Stimulated activated CD4-positive, alpha-beta T cell treated with anti-CD3 and anti-CD28 coated beads, Interleukin-15, amount 100 ng/mL, for 1 hour (primary cell): ENCODE measurements at places on chromosomes 7 and 10.

- DNase-seq: no peak
Measured at GRCh38 chr7:39099146-39099545, 121.4 kb downstream of the POU6F2 start.

DNA sequence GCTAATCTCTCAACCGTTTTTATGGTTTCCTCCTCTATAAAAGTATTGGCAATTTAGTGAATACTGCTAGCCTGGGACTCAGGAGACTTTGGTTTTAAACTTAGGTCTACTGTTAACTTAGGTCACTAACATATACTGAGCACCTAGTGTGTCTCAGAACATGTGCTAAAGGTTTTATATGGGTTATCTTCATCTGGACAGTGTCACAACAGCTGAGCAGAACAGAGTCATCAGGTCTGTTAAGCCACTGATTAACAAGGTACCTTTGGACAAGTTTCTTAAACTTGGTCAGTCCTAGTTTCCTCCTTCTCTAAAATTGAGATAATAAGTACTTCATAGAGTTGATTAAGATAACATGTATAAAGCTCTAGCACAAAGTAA is 30.6 kb downstream of the NET1 start:
- DNase-seq: no peak

GRCh38 chr7:105853931-105854419 is 22.4 kb downstream of the ATXN7L1 start:
- DNase-seq: no peak

DNA sequence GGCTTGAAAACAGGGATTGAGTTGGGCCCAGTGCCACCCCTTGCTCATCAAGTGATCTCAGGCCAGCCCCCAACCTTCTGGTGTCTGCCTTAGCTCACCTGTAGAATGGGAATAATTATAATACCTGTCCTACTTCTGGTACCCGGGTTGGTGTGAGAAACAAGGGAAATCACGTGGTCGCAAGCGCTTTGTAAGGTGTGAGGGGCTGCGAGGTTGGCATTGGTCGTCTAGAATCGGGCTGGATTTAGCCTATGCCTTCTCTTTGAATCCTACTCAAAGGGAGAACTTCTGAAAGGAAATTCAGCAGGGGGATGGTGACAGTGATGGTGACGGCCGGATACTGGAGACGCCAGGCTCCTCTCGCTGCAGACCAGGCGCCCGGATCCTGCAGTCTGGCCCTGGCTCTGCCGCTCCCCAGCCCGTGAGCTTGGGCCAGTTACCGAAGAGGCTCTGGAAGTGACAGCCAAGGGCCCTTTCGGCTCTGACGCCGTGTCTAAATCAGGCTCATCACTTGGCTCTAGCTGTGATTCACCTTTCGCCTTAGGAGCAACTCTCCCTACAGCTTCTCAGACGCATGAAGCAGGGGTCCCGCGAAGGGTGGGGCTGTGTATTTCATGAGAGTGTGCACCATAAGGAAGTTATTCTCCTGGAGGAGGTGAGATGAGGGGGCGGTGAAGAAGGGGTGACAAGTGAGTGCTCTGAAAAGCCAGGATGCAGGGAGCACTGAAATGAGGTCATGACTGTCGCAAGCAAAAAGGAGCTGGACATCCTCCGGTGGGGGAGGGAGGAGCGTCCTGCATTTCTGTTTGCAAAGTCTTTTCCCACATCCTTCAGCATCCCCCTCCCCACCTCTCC is 4.0 kb upstream of the CREB5 start:
- no peak for DNase-seq

GRCh38 chr7:106493041-106493731 is 167.8 kb downstream of the CCDC71L start:
- DNase-seq: no peak

- no peak for DNase-seq
Measured at GRCh38 chr7:30733691-30734090, 18.2 kb upstream of the INMT start.

DNA sequence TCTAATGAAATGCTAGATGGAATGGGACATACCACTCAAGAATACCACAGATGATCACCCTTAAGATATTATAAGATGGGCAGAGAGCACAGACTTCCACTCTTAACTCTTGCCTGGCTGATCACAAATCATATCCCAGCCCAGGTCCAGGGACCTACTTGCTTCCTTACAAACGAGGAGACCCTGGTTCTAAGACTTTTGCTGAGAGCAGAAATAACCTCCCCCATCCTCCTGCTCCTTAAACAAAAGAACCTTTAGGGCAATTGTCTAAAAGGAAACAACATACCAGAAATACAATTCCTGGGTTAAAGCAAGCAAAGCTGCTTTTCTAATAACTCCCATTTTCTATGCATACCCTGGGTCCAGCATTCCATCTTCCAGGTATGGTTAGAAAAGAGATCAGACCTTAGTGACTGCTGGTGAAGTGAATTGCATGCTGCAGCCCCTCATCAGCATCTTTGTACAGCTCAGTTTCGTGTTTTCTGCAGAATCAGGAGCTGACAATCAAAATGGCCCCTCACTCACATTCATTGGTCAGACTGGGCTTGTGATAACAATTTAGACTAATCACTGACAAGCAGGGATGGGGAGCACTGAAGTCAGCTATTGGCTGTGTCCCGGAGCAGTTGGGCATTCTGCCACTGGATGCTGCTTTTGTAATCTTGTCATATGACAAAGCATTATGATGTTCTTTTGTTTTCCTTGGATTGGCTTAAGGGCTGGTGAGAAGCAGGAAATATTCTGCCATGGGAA is 14.6 kb downstream of the IFIT3 start:
- no peak for DNase-seq

DNA sequence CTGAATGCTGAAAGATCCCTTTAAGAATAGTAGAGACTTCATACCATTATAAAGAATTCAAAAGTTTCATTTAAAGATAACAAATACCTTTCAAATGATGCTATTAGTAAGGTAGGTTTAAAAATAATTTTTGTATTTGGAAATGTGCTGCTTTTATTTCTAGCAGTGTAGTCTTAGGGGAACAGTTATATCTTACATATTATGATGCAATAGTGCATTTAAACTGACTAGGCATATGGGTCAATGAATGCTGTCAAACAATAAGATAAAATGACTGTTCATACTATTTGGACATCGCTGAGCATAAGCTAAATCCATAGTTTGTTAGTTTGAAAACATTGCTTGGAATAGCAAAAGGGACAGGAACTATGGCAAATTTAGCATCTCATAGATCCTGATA is 354.8 kb upstream of the SEMA3A start:
- no peak for DNase-seq

DNA sequence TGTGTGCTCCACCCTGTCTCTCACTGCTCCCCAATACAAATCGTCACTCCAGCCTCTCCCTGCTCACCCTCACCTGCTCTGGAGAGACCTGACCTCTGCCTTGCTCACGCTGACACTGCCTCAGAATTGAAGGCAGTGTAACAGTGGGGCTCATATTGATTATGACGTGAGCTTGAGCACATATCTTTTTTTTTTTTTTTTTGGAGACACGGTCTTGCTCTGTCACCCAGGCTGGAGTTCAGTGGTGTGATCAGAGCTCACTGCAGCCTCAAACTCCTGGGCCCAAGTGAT is 84.7 kb downstream of the TBXAS1 start:
- DNase-seq: no peak

DNA sequence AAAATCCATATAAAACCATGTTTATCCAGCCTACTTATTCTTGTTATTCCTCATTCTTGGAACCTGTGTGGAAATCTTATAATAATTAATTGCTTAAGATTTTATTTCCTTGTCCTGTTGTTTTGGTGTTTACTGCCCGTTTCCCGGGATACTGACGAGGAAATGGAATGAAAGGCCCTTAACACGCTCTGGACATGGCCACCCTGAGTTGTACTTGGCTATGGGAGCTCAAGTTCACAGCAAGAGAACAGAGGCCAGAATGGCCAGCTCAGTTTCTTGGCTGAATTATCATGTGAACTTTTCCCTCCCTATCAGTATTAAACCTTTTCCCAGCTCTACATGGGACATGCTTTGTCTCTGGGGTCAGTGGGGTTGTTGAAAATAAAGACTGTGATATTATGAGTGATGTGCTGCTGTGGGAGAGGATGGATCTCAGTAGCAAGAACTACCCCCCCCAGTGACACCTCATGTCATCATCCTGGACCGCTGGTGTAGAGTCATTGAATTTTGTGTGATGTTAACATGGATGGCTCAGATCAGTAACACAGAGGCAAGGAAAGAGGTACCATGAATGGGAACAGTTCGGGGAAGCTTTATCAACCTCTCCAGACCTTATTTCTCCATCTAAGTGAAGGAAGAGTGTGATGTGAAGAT is 87.0 kb upstream of the IGFBP3 start:
- no peak for DNase-seq

DNA sequence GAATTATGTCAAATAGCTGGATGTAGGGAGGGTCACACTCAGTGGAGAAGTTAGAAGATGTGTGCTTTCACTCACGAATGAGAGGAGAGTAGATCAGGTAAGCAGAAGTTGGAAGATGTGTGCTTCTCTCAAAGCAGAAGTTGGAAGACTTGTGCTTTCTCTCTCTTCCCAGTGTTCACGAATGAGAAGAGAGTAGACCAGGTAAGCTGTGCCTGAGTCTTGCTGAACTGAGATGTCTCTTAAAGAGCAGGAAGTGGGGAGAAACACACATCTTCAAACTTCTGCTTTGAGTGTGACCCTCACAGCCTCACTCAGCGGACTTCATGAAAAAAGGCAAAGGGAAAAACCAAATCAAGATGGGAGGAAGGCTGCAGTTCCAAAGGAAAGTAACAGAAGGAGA is 7.0 kb upstream of the TMEM243 start:
- no peak for DNase-seq

- no peak for DNase-seq
Measured at GRCh38 chr7:148537435-148537834, 53.1 kb upstream of the C7orf33 start.

- no peak for DNase-seq
Measured at GRCh38 chr7:151379534-151380198, 30.2 kb downstream of the WDR86 start.

DNA sequence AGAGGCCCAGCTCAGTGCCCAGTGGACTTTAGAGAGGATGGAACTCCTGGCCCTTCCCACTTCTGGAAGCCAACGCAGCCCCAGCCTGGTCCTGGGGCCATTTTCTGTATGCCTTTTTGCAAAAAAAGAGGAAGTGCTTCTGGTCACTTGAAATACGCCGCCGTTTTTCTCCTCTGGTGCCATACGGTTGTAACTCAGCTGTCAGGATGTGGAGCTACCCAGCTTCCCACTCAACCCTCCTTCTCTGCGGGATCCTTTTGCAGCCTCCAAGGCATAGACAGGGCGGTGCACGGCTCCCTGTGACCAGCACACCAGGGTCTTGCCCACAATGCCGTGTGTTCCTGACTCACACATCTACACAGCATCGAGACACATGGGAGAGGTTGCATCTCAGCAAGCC is 369.6 kb downstream of the TCERG1L start:
- no peak for DNase-seq

- DNase-seq: no peak
Measured at GRCh38 chr7:71618278-71618677, 486.3 kb downstream of the GALNT17 start.

GRCh38 chr10:78358351-78358750 is 324.7 kb downstream of the RPS24 start:
- no peak for DNase-seq

DNA sequence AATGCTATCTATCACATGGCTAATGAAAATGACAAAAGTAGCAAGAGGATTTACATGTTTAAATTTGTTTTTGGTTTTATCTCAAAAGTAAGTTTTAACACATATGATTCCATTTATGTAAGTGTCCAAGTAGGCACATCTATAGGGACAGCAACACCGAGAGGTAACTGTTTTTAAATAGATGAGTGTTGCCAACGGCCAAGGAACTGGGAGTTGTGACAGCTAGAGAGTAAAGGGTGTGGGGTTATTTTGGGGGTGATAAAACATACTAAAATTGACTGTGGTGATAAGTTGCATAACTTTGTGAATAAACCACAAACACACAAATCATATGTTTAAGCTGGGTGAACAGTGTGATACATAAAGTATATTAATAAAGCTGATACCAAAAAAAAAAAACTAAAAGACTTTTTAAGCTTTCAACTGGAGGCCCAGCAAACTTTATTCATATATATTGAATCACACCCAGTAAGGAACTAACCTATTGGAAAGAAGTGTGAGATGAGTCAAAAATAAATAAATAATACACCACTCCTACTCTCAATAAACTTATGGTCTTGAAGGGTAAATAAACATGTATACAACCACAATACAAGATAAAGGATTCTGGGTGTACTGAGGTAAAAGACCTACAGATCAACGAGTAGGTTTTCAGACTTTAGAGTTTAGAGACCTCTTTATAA is 33.0 kb downstream of the LRRC72 start:
- DNase-seq: no peak

GRCh38 chr10:4319870-4320367 is 506.1 kb upstream of the AKR1E2 start:
- DNase-seq: no peak
